ENCODE measurements at places on chromosomes 6 and 20.

- no peak for DNase-seq
Measured at GRCh38 chr20:479487-479886, 17.2 kb upstream of the TBC1D20 start.

DNA sequence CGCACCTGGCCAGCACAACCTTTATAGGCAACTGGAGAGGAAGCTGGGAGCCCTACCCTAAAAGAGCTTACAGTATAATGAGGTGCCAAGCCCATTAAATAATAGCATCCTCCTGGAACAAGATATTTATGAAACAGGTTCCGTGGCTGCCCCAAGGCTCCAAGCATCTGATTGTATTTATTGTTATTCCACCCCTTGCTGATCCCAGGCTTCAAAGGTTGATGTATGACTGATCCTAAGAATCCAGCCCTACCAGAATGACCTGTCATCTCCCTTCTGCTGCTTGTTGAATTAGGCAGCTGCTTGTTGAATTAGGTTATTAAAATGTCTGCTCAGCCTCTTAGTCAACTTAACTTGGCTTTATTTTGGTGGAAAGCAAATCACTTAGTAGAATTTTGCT lies 35.2 kb upstream of the SASH1 start:
- no peak for DNase-seq

- DNase-seq, result no peak
Measured at GRCh38 chr6:146915671-146916127, 288.5 kb upstream of the STXBP5 start.

GRCh38 chr6:33996120-33996475 lies 149.8 kb downstream of the GRM4 start:
- DNase-seq, result no peak

- DNase-seq, result no peak
Measured at GRCh38 chr20:52309181-52309580, 117.6 kb upstream of the ZFP64 start.

DNA sequence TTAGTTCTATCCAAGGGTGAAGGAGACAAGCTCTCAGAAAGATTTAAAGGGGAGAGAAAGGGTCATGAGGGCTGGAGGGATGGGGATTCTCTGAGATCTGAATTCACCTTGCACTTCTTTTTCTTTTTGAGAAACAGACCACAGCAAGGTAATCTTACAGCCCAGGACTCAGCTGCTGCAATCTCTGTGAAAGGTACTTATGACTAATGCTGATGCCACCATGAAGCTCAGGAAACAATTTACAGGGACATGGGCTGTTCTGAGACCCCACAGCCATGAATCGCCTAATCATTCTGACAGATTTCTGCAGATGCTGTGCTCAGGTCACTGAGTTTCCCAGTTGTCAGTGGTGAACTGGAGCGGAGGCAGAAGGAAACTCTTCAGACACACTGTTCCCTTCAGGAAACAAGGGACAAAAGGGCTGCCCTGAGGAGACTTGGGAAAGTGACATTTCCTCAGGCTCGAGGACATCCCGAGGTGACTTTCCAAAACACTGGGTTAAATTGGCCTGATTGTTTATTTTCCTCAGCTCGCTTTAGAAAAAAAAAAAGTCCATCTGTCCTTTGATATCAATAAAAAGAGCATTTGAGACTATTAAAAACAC lies 103.8 kb upstream of the PLCB4 start:
- no peak for DNase-seq

- DNase-seq, result no peak
Measured at GRCh38 chr6:126724821-126725220, 384.9 kb downstream of the CENPW start.

DNA sequence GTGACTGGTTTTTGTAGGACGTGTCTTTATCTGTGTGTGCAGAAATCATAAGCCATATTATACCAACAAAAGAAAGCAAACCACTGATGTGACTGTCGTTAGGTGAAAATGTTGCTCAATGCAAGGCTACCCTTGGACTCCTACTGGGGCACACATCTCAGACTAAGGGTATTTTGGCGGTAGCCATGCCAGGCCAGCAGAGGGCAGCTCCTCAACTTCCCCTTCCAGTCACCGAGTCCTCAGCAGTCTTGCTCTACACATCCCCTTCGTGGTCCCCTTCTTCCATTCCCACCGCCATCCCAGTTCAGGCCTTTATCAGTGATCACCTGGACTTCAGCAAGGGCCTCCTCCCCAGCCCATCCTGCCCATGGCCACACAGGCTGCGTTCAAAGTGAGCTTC lies 113.7 kb upstream of the GGTLC1 start:
- no peak for DNase-seq

GRCh38 chr6:54716877-54717276 lies 129.7 kb upstream of the FAM83B start:
- DNase-seq, result no peak

DNA sequence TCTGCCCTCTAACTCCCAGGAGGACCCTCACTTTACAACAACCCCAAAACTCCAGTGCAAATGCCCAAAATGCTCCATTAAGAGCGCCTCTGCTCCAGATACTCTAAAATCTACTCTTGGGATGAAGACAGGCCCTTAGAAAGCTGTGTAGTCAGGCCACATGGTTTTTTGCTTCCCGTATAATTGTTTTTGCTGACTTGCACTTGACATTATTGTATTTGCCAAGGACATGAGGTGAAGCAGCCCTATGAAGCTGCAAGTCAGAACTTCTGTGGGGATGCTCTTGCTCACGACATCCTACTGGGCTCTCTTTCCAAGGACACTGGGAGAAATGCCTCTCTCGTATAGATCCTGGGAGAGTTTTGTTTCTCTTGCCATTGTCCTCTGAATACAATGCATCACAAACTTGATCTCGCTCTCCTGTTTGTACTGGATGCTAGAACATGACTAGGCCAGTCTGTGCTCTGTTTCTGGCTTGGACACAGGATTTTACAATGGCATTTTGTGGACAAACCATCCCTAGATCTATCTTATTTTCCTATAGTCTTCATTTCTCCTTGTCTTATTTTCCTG lies 177.2 kb upstream of the DTNBP1 start:
- no peak for DNase-seq

- no peak for DNase-seq
Measured at GRCh38 chr6:95321126-95321525, 256.2 kb upstream of the MANEA start.

GRCh38 chr6:14716499-14717146 lies 529.2 kb upstream of the JARID2 start:
- DNase-seq, result no peak

DNA sequence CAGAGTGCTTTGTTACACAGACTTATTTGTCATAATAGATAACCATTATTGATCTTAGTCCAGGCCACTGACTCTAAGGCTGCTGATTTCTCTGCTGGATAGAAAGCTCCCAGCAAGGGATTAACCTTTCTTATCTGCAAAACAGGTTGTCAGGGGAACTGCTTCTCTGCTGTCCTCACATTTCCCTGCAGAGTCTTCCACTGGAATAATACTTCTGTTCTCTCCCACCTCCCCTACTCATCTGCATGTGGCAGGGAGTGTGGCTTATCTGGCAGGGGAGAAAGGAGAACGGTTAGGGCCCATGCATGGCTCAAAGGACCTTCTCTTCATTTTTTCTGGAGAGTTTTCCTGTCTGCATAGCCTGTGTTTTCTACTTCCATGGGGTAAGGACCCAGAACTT lies 86.2 kb downstream of the LAMP5 start:
- no peak for DNase-seq

GRCh38 chr6:121549736-121550135 lies 114.3 kb downstream of the GJA1 start:
- no peak for DNase-seq

- DNase-seq, result no peak
Measured at GRCh38 chr6:157185986-157186385, 137.3 kb downstream of the TMEM242 start.

GRCh38 chr6:45951321-45952167 lies 64.1 kb downstream of the CLIC5 start:
- no peak for DNase-seq

- no peak for DNase-seq
Measured at GRCh38 chr20:19508449-19508848, 249.6 kb upstream of the RIN2 start.

DNA sequence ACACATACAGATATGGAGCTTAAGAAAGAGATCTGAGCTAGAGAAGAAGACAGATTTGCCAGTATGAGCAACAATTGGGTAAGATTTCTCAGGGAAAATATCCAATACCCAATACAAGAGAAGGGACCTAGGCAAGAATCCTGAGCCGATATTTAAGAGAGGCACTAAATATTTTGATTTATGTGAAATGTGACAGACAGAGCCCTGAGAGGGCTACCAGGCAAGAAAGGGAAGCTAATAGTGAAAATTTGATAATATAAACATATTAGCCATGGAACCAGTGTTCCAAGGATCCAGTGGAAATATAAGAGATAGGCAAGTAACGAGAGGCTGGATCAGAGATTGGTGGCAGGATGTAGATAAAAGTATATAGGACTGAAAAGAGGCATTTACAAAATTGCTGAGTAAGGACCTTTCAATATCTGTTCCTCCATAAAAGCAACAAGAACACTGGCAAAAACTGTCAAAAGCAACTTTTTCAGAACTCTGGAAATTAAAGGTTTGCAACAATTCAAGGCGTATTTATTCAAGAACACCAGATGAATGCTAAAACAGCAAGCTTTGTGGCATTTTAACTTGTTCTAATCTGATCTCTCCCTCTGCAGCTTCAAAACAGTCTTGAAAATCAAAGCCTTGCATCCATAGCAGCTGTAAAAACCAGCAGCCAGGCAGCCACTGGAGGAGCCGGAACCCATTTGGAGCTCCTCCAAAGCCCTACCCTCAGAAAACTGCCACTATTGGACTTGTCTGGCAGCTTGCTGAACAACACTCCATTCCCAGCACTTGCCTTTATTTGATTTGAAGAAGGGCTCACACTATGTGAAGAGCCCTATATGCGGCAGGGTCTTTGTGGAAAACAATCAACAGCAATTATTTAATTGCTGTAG lies 58.8 kb downstream of the REV3L start:
- DNase-seq, result no peak

- DNase-seq, result no peak
Measured at GRCh38 chr6:56959938-56960337, 5.0 kb downstream of the BEND6 start.

Data from CD4-positive, alpha-beta T cell treated with Interleukin-6 at 100 ng/mL for 8 hours (primary cell).